ENCODE measurements at places on chromosomes 5 and 9.

DNA sequence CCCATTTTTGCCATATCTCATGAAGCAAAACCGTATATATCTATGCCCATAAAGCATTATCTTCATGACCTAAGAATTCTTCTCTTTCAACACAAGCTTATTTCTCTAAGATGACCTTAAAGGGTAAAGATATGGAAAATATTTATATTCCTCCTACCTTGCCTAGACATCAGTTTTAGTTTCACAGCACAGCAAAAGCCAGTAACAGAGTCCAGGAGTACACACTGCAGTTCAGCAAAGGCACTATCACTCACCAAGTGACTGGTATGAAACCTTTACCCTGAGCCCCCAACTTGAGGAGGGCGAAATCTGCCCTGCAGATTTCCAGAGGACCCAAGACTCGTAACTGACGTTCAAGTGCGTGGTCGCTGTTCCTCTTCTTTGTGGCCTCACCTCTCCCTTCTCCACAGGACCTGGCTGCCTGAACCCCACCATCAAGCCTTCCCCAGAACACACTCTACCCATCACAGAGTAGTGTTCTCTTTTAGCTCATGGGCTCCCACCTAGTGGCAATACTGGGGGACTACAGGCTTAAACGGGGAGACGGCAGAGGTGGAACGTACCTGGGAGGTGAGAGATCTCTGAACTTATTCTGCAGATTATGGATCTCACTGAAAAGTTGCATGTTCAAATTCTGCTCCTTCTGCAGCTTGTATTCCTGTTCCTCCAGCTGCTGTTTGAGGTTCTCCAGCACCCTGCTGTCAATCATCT is 141.0 kb downstream of the CDK5RAP2 start:
- no peak for DNase-seq

GRCh38 chr5:114054594-114054993 is 307.3 kb upstream of the KCNN2 start:
- no peak for DNase-seq

DNA sequence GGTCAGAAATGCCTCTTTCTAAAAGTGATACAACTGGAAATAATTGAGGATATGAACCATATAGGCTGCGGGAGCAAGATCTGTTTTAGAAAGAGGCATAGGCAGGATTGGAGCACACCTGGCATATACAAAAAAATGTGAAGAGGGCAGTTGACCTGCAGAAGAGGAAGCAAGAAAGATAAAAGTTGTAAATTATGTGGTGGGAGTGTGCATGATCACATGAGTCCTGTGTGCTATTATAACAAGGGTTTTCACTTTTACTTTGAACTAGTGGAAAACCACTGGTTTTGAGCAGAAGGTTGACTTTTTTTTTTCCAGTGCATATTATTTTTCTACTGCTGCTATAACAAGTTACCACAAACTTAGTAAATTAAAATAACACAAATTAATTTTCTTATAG is 489.3 kb downstream of the ANXA1 start:
- DNase-seq: no peak

DNA sequence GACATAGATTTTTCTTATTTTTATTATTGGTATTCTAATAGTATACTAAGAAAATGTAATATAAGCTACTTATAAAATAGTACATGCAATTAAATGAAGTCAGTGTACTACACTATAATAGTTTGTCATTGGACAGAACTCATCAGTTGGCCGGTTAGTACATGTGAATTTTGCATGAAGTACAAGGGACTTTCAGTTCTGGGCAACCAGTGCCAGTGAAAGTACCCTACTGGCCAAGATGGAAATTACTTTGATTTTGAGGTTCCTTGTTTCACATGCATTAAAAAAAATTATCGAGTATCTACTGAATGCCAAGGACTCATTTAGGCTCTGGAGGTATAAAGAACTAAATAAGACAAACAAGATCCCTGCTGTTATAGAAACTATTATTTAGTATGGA is 213.4 kb upstream of the ELL2 start:
- DNase-seq: no peak

DNA sequence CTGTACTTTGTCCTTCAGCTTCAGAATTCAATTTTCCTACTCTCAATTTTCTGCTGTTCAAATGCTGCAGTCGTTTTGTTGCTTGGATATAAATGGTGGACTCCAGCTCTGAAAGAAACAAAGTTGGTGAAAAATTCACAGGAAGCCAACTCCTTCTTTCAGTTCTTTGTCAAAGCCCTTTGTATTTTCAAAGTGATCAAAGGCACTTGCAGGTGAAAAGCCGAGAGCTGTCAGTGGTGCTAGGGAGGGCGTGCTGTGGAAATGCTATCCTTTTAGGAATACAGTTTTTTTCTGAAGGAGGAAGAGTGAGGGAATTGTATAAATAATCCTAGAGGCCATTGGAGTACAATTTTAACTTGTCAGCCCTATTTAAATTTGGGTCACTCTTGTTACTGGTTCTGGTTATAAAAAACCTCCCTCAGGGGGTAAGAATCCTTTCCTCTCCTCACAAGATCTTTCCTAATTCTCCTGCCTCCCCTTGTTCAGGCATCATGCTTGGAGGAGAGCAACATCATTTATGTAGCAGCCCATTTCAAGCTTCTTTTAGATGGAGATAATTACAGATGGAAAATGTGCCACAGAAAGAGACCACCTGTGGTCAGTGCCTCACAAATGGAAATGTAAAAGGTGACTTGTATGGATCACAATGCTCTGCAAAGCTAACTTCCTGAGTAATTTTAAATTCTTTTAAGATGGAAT is 62.5 kb upstream of the GHR start:
- no peak for DNase-seq

- no peak for DNase-seq
Measured at GRCh38 chr9:17519761-17520160, 59.1 kb upstream of the SH3GL2 start.

DNA sequence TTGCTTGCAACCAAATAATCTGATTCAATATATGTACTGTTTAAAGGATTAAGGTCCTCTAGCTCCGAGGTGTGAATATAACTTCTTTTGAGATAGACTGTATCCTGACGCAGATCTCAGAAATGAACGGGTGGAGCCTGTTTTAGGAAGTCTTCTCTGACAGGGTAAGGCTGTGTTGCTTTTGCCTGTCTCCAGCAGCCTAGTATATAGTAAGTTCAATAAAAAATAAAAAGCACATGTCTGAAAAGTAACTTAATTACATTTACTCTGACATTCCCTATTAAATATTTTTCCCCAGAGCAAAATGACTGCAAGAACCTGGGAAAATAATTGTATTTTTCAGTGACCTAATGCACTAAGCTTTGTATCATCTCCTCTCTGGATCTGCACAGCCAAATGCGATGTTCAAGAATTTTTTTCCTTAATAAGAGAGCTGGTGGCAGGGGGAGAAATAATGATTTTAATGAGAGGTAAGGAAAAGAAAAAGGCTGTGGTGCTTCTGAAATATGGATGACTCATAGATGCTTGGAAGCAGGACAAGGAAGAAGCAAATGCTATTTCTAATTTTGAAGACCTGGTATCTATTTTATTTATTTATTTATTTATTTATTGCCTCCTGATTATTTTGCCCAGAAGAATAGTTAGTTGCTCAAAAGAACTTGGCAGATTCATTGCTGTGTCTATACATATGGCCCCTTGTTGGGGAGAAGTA is 7.3 kb downstream of the PPP3R2 start:
- no peak for DNase-seq

GRCh38 chr5:168163966-168164365 is 127.5 kb upstream of the WWC1 start:
- DNase-seq: no peak

- DNase-seq: no peak
Measured at GRCh38 chr9:93815677-93816076, 139.5 kb downstream of the BARX1 start.

DNA sequence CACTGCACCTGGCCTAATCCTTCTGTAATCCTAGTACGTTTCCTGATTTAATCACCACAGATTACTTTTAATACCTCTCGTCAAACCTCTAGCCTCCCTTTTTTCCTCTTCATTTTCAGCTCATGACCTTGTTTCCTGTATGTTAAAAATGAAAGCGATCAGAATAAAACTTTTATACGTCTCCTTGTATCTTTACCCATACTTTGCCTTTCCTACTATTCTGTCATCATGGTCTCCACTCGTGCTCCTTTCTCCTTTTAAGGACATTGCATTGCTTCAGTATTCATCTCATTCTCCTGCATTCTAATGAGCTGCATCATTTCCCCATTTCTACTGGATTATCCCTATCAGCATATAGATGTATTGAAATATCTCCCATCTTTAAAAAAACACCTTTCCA is 8.5 kb downstream of the CDC42SE2 start:
- no peak for DNase-seq

- no peak for DNase-seq
Measured at GRCh38 chr9:17342696-17343095, 207.9 kb downstream of the CNTLN start.

GRCh38 chr5:152608458-152608857 is 203.4 kb upstream of the NMUR2 start:
- no peak for DNase-seq

GRCh38 chr5:36236801-36237200 is 4.9 kb downstream of the NADK2 start:
- no peak for DNase-seq

- DNase-seq: no peak
Measured at GRCh38 chr9:108663422-108663821, 192.4 kb downstream of the ACTL7B start.

DNA sequence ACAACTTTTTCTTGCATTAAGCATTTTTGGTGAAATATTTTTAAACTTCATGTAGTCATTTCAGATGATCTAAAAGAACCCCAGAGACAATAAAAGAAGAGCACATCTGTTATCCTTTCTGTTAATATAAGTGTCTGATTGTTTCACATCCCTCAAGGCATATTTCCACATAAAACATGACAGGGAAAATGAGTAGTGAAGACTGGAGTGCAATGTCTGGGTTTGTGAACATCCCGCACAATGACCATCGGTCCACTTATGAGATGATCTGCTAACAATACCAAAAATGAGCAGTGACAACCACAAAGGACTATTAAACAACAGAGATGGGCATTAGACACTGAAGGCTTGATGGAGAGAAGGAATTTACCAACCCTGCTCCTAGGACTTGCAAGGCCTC is 209.1 kb downstream of the NR2F1-AS1 start:
- no peak for DNase-seq

GRCh38 chr5:32276173-32276853 is 36.4 kb downstream of the MTMR12 start:
- no peak for DNase-seq

GRCh38 chr9:14133394-14133793 is 180.5 kb downstream of the NFIB start:
- no peak for DNase-seq

- no peak for DNase-seq
Measured at GRCh38 chr5:170697031-170697430, 86.5 kb upstream of the GABRP start.

GRCh38 chr5:174971210-174971609 is 246.8 kb downstream of the MSX2 start:
- DNase-seq: no peak

- DNase-seq: no peak
Measured at GRCh38 chr5:60183881-60184280, 290.4 kb upstream of the PDE4D start.

- no peak for DNase-seq
Measured at GRCh38 chr9:69020301-69021145, 6.6 kb upstream of the PRKACG start.

GRCh38 chr5:158384535-158385481 is 525.9 kb upstream of the CLINT1 start:
- DNase-seq: no peak

DNA sequence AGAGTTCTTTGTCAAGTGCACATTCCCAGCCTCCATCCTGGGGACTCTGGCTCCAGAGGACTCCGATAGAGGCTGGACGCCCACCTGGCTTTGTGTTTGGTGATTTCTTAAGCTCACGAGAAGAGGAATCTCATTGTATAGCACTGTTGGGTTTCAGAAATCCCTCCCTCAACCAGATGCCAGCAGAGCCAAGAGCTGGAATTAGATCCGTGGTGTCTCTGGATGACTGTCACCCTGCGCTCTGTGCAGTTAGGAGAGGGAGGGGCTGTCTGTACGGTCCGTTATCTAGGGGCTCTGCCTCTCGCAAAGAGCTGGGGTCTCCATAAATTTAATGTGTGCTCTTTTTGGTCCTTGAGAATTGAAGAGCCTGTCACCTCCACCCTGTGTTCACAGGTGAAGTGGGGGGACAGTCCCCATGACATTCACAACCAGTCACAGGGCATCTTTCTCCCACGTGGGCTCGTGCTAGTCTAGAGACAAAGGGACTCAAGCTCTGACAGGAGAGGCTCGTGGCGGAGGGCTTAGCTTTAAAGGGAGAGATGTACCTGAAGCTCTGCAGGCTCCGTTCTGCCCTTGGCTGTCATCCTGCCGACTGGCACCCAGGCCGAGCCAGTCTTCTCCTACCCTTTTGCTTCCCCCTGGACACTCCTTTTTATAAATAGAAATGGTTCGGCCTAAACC is 41.4 kb downstream of the FAM78A start:
- DNase-seq: no peak

- DNase-seq: no peak
Measured at GRCh38 chr5:111800351-111800750, 43.4 kb upstream of the NREP start.

DNA sequence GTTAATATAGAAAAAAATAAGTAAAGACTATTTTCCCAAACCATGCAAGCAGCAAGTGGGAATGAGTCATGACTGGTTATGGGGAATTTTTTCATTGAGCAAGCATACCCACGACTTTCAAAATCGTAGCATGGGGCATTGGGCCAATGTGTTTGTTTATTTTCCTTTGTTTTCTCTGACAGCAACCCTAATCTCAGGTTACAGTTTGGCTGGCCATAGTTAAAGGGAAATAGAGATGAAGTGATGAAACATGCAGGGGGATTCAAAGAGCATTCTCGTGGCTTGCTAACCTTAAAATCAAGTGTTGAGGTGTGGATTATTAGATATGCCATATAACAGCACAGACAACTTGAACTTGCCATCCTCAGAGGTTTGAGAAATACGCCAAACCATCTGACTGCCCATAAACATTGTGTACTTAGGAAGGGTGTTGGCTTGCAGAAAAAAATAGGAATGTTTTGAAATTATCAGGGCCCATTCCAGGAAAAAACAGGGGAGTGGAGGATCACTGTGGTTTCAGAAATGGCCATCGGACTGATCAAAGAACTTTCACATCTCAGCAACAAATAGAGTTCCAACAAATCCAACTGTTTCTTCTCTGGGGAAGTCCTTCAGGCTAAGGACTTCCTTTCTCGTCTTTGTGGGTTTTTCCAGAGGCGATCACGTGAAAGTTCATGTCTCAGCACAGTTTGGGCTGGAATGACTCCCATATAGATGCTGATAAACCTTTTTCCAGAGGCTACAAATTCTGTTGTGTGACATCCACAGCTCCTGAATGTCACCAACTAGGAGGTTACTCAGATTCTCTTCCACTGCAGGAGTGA is 259.1 kb downstream of the SYK start:
- DNase-seq: peak; percentile 53

- DNase-seq: no peak
Measured at GRCh38 chr5:125049721-125050702, 303.6 kb upstream of the ZNF608 start.

DNA sequence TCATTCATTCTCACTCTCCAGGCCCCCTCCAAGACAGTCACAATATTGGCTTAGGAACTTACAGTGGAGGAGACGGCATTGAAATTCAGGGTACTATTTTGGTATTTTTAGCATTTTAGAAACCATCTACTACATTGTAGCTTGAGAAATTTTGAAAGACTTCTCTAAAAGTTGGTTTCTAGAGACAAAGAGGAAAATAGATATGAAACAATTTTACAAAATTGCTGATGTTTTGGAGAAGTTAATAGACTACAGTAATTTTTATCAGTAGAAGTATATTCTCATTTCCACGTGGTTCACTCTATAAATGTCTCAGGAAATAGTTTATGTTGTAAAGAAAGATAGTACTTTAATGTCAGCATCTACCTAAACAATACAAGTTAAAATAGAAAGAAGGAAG is 63.2 kb upstream of the ZSWIM6 start:
- no peak for DNase-seq

GRCh38 chr5:35285435-35285834 is 55.1 kb upstream of the PRLR start:
- no peak for DNase-seq
